ENCODE measurements at places on chromosomes 16 and 17.
A peak's percentile ranks its signal among the peaks of the same experiment; 100 is the strongest.

DNA sequence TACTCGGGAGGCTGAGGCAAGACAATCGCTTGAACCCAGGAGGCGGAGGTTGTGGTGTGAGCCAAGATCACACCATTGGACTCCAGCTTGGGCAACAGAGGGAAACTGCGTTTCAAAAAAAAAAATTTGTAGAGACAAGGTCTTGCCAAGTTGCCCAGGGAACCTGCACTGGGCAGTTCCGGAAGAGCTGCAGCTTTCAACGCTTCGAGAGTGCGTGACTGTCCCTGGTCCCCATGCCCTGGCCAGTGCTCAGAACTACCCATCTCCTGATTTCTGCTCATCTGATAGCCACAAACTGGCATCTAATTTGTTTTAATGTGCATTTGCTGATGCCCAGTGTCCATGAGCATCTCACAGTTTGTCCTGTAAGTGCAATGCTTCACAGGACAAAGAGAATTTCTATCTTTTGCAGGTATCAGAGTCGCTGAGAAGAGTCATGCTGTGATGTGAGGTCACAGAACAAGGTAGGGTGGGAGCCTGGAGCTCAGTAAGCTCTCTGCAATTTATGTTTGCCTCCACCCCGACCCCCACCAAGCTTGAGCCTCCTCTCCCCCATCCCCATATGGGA is 3.9 kb downstream of the ACTG1 start:
- DNase-seq, result no peak

- DNase-seq, result no peak
Observed at GRCh38 chr16:747978-748746, 7.4 kb upstream of the CIAO3 start.

- DNase-seq, result no peak
Observed at GRCh38 chr17:82970818-82971590, 108.4 kb upstream of the METRNL start.

DNA sequence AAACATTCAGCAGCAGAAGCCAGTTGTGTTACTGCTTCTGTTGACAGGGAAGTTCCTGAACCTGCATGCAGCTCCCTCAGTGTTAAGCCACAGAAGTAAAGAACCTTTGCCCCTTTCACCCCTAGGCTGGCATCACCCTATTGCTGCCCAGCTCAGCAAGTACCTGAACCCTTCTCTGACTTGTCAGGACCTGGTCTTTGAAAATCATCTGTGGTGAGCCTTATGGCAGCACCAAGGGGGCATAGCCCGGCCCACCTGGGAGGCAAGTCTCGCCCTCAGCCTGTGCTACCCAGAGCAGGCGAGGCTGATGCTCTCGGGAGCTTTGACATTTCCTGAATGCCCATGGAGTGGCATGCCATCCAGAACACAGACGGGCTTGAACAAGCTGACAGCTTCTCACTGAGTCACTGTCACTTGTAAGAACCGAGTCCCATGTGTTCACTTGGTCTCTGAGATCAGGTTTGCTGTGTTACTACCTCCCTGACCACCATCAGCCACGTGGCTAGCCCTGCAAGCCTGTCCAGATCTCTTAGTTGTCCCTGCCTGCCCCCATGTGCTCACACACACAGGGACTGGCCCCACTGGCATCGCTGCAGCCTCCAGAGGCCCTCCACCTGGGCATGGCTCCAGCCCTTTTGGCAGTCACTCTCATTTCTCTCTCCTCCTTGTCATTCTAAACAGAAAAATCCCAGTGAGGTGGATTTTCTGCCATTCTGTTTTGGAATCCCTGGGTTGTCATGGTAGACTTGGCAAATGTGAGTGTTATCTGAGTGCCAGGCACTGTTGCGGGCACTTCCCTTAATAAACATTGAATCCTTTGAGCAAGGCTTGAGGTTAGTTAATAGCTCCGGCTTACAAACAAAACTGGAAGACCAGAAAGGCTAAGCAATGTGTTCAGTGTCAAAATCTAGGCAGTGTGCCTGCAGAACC is 2.9 kb upstream of the CARMIL2 start:
- no peak for DNase-seq

DNA sequence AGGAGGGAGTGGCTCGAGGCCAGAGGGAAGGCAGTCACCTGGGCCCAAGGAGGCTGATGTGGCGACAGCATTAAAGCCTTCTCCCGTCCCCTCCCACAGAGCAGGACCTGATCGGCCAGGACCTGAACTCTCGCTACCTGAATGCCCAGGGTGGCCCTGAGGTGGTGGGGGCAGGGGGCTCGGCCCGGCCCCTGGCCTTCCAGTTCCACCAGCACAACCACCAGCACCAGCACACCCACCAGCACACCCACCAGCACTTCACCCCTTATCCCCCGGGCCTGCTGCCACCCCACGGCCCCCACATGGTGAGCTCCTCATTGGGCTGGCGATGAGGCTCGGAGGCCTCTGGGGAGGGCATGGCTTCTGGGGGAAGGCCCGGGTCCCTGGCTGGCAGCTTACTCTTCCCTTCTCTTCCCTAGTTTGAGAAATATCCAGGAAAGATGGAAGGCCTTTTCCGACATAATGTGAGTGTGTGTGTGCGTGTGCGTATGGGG is 6.4 kb downstream of the FBRS start:
- no peak for DNase-seq

GRCh38 chr16:47865337-47865855 is 290.4 kb downstream of the ABCC12 start:
- DNase-seq, result no peak

GRCh38 chr16:79612207-79612606 is 11.7 kb upstream of the MAF start:
- DNase-seq, result no peak

DNA sequence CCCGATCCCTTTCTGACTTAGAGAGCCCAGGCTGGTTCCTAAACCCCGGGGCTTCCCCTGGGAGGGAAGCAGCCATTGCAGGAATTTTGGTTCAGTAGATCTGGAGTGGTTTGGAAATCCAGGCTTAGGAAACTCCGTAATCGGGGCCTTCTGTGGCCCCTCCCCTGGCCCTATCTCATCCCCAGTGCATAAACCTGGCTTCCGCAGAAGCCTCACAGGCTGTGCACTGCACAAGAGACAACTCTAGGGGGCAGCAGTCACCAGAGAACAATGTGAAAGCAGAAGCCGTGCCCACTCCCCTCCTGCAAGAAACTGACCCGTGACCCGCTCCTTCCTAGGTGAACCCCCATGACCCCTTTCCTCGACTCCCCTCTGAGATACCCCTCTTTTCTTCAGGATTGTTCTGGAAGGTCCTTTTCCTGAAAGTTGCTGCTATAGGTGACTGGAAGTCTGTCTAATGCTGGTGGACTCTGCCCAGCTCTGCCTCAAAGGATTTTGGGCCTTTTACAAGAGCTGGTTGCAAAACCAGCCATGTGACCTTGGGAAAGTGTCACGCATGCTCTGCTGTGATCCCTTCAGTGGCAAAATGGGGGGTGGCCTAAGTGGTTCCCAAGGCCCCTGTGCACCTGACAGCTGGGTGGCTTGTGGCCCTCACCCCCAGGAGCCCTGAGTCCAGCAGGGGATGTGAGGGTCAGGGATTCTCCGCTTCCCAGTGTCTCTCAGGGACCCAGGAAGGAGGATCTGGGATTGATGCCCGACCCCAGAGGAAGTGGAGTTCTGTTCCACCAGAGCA is 14.4 kb downstream of the GUCY2D start:
- no peak for DNase-seq

DNA sequence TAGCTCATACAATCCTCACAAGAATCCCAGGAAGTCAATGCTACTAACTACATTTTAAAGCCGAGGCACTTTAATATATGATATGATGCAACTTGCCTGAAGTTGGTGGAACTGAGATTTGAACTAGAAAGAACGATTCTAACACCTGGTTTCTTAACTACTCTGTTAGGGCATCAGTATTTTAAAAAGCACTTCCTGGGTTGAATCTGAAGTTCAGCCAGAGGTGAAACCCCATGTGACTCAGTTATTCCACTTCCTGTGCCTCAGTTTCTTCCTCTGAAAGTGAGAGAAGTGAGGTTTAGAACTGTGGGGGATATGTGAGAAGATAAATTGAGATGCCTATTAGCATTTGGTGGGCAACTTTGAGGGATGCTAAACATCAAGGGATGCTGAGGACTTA is 129.4 kb upstream of the ANKFN1 start:
- DNase-seq, result no peak

DNA sequence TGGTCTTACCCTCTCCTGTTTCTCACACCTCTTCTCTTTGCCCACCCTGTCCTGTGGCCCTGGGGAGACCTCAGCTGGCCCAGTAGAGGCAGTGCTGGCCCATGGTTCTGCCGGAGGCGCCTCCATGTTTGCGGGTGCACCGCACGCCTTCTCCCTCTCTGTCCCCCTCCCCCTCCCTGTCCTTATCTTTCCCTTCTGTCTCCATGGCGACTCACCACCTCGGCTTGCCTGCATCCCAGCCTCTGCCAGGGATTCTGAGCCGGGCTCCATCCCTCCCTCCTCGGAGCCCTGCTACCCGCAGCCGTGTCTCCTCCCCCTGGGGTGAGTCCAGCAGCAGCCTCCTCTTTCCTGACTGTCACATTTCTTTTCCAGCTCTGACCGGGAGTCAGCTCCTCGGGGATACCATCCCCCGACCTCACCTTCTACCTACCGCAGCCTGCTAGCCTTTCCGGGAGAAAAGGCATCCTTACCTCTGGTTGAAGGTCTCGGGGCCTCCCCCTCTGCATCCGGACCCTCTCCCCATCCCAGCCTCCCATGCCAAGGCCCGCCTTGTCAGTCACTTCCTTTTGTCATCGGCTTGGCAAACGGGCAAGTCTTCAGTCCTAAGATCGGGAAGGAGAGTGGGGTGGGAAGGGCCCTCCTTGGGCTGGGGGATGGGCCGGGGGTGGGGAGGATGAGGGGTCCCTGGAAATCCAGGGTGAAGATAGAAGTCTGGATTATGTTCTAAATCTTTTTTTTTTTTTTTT is at the start of gene RNF112:
TSS of gene RNF112 (plus strand) at position 358 of the 746 bp plus-strand sequence. CDS start at position 535, 177 bp downstream.
- DNase-seq, result no peak

DNA sequence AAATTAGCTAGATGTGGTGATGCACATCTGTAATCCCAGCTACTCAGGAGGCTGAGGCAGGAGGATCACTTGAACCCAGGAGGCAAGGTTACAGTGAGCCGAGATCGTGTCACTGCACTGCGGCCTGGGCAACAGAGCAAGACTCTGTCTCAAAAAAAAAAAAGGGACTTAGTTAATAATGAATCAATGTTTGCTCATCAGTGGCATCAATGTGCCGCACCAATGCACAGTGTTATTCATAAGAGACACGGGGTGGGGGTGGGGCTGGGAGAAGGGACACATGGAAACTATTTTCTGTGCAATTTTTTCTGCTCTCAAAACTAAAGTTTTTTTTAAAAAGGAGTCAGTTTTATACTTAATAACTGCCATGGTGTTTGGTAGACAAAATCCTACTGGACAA is 6.8 kb upstream of the ATP2C2 start:
- no peak for DNase-seq

- no peak for DNase-seq
Observed at GRCh38 chr17:66930933-66931332, 33.6 kb upstream of the CACNG4 start.

GRCh38 chr16:27402964-27403600 is 1.1 kb downstream of the IL21R start:
- DNase-seq, result no peak

DNA sequence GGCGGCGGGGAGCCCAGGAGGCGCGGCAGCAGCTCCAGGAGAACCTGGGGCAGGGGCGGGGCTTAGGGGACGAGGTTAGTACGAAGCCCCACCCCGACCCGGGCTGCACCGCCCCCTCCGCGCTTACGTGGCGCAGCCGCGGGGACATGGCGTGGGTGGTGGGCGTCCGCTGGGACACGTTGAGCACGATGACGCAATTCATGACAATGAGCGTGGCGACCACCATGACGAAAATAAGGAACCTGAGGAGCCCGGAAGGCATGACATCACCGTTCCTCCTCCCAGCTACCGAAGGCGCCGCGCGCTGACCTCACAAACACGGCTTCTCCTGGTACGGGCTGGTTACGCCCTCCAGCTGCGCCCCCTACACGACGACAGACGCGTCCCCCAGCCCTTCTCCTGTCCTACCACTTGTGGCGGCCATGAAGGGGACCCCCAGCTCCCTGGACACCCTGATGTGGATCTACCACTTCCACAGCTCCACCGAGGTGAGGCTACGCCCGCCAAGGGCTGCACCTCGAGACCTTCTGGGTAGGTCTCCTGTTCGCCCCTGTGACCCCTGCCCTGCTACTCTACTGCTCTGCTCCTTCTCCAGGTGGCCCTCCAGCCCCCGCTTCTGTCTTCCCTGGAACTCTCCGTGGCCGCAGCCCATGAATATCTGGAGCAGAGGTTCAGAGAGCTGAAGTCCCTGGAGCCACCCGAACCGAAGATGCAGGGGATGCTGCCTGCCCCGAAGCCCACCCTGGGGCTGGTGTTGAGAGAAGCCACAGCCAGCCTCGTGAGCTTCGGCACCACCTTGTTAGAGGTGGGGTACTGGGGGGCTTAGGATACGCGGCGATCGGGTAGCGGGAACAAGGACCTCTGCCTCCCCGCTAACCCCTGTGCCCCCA is at the start of gene C17orf107:
TSS of gene C17orf107 (plus strand) at position 196 of the 890 bp plus-strand sequence. CDS start at position 423, 227 bp downstream.
- DNase-seq, result no peak

- DNase-seq, result no peak
Observed at GRCh38 chr17:74952431-74953133, 16.9 kb downstream of the OTOP3 start.

DNA sequence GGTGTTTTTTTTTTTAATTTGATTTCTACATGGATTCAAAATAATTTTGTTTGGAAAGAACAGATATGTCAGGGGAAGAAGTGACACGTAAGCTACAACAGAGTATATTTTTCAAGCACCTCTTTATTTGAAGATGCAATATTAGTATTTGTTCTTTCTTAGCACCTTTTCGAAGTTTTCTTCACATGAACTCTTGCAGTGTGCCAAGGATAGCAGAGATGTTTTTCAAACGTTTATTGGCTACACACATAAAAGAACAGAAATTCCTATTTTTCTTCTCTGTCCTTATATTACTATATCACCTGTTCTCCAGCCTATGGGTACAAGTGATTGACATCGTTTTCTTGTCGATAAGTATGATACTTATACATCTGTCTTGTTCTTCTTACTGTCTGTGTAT is 192.7 kb upstream of the TBX2 start:
- no peak for DNase-seq

- peak; percentile 46 for DNase-seq
Observed at GRCh38 chr16:69105501-69106361, at the start of gene HAS3. TSS of gene HAS3 (plus strand) at chr16:69105653. CDS start at chr16:69109396, 3,743 bp downstream.

DNA sequence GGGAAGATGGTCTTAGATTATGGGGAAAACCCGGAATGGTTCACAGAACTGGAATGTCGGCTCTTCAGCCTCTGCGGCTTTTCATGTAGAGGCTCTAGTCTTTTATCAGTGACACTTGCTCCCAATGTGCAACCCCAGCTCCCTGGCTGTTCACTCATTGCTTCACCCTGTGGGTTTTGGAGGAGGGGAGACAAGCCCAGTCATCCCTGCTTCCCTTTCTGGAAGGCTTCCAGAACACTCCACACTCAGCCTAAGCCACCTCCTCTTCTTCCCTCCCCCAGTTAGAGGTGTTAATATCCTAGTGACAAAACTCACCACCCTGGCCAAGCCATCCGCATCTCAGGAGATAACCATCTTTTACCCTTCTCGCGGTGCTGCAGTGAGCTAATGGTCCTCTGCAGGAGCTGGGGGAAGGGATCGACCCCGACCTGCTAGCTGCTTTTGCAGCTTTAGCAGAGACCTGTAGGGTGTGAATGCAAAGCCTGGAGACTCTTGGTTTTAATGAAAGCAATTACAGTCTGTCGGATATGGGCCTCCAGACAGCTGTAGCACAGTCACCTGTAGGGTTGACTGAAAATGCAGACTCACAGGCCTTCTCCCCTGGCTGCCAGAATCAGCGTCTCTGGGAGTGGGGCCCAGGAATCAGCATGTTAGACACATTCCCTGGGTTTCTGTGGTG is 24.3 kb upstream of the LASP1NB start:
- peak; percentile 65 for DNase-seq

Measured in KG1 (cell line).